ENCODE measurements at places on chromosomes 7 and 10.

DNA sequence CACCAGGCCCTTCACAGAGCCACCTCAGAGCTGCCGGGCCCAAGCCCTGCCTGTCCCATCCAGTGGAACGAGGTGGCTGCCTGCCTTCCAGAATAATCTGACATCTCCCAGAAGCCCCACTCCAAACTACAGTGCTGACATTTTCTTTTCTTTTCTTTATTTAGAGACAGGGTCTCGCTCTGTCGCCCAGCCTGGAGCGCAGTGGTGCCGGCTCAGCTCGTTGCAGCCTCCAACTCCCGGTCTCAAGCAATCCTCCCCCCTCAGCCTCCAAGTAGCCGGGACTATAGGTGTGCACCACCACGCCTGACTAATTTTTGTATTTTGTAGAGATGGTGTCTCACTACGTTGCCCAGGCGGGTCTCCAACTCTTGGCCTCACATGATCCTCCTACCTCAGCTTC, 346 bp downstream of the TMEM270 start:
- no peak for DNase-seq

DNA sequence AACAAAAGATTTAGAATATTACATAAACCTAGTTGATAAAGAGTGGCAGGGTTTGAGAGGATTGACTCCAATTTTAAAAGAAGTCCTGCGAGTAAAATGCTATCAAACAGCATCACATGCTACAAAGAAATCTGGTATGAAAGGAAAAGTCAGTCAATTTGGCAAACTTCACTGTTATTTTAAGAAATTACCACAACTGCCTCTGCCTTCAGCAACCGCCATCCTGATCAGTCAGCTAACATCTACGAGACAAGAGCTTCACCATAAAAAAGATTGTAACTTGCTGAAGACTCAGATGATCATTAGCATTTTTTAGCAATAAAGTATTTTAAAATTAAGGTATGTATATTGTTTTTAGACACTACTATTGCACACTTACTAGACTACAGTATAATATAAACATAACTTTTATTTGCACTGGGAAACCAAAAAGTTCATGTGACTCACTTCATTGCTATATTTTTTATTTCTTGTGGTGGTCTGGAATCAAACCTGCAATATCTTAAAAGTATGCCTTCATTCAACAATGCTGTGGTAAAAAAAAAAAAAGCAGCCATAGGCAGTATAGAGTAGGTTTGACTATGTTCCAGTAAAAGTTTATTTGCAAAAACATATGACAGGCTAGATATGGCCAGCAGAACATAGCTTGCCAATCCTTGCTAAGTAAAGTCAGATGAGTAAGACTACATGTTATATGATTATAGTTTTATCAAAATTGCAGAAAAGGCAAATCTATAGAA, 74.4 kb downstream of the GLCCI1 start:
- no peak for DNase-seq

DNA sequence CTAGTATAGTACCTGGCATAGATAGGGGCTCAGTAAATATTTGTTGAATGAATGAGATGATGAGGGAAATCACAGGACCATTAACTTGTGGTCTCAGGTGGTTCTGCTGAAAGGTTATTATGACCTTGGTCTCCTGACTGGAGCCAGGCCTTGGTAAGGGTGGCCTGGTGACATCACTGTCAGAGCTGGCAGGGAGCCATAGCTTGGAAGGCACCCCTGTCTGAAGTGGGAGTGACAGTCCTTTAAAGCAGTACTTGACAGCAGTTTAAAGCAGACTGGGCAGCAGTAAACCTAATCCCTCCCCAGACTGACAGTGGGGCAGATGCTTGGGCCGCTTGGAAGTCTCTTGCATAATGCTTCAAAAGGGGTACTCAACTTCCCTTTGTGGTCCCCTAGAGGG, 13.4 kb downstream of the DPCD start:
- no peak for DNase-seq

DNA sequence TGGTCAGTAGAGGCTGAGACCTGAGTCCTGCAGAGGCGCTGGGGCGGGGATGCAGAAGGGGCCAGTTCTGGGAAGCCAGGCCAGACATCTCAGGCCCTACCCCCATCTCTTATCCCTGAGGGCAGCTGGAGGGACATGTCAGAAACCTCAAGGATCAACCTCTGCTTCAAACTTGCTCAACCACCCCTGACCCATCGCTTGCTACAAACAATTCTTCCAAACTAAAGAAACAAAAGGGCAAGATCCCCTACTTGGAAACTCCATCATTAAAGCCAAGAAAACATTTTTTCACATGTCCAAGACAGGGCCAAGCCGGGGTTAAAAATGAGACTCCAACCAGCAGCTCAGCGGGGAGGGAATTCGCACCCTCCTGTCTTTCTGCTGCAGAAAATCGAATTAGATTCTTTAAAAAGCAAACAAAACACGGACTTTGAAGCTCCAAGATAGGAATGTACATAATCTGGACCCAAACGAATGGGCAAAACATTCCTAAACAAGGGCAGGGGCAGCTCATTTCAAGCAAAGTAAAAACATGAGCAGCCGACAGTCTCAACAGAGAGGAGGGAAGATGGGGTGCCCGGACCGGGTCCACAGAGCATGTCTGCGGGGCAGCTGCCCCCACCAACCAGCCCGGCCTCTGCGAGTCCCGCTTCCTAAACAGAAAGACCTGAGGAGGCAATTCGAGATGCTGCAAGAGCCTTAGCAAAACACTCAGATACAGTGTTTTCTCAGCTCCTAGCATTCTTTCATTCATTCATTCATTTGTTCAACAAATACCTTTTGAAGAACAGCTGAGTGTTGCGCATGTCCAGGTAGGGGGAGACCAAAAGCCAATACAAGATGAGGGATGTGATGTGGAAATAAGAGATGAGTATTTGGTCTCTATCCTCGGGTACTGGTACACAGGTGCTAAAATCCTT, 44.8 kb downstream of the CHST15 start:
- DNase-seq = no peak

DNA sequence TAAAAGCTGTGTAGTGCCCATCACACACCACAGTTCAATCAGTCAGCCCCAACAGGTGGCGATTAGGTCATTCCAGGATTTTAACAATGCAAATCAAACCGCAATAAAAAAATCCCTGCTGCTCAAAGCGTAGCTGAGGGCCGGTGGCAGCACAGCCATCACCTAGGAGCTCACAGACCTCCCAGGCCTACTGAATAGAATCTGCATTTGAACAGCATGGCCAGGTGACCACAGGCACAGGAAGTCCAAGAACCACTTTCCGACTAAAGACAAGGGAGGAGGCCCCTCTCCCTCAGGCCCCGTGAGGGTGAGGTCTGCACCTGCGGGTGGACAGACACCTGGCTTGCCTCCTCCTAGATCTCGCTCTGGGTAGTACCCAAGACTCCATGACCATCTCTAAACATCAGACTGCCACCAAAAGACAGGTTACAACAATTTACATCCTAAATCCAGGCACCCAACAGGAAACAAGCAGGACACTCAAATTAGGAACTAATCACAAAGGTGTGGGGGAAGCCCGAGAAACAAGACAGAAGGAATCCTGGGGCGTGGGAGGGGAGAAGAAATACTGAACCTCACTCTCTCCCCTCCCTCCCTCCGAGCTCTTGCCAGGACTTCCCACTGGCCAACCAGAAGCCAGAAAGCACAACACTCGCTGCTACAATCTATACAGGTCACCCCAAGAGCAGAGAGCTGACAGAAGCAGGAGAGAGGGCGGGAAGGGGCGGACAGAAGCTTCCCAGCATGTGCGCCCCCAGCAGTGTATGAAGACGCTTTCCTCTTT, 19.2 kb downstream of the GNA12 start:
- DNase-seq = no peak

- DNase-seq = no peak
Observed at GRCh38 chr10:93758891-93759410, 1.2 kb downstream of the LGI1 start.

- no peak for DNase-seq
Observed at GRCh38 chr10:79982362-79982800, 33.5 kb upstream of the SFTPD start.

- no peak for DNase-seq
Observed at GRCh38 chr10:7282457-7282856, 128.4 kb downstream of the SFMBT2 start.

GRCh38 chr10:24703700-24704099, 20.0 kb downstream of the ARHGAP21 start:
- DNase-seq = no peak

DNA sequence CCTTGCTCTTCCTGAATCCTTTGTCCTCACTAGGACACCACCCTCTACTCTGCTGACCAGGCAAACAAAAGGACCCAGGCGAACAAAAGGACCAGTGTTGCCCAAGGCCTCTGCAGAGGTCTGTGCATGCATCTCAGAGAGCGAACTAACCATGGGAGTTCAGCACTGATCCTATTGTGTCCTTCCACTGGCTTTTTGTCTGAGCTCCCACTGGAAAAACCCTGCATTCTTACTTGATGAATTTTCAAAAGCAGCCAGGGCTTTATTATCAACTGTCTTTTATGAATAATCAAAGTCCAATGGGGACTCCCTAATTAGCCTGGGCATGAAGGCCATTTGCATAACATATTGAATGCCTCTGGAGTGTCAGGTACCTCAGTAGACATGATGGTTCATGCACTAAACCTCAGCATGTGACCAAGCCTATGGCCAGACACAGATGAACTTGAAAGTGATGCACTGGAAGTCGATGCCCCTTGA, 140.6 kb downstream of the KCNMA1 start:
- DNase-seq = no peak

GRCh38 chr10:129203819-129204218, 263.2 kb upstream of the MGMT start:
- DNase-seq = no peak

- DNase-seq = no peak
Observed at GRCh38 chr10:61244261-61244775, 208.9 kb downstream of the TMEM26 start.

- no peak for DNase-seq
Observed at GRCh38 chr7:98329100-98329790, 47.8 kb downstream of the BRI3 start.

- no peak for DNase-seq
Observed at GRCh38 chr7:34723338-34723737, 65.3 kb downstream of the NPSR1 start.

DNA sequence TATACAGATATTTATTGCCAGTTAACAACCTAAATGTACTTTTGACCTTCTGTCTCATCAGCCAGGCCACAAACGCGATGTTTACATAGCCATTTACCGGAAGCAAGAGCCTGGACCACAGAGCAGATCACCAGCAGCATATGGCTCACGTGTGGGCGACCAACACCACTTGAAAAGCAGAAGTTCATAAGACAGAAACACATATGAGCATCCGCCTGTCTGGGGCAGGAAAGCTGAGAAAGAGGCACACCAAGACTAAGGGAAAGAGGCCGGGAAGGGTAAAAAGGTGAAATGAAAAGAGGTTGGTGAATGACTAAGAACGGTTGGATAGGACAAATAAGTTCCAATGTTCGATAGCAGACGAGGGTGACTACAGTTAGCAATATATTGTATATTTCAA, 1.3 kb downstream of the ABCB1 start:
- DNase-seq = no peak

GRCh38 chr7:7688310-7688709, 30.1 kb downstream of the RPA3 start:
- no peak for DNase-seq

DNA sequence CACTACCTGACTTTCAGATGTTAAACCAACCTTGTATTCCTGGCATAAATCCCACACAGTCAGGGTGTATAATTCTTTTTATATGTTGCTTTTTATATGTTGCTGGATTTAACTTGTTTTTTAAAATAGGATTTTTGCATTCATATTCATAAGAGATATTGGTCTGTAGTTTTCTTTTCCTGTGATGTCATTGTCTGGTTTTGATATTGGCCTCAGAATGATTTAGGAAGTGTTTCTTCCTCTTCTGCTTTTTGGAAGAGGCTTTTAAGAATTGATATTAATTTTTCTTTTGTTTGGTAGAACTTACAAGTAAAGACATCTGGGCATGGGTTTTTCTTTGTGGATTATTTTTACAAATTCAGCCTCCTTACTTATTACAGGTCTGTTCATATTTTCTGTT, 93.1 kb downstream of the CARD11 start:
- no peak for DNase-seq

DNA sequence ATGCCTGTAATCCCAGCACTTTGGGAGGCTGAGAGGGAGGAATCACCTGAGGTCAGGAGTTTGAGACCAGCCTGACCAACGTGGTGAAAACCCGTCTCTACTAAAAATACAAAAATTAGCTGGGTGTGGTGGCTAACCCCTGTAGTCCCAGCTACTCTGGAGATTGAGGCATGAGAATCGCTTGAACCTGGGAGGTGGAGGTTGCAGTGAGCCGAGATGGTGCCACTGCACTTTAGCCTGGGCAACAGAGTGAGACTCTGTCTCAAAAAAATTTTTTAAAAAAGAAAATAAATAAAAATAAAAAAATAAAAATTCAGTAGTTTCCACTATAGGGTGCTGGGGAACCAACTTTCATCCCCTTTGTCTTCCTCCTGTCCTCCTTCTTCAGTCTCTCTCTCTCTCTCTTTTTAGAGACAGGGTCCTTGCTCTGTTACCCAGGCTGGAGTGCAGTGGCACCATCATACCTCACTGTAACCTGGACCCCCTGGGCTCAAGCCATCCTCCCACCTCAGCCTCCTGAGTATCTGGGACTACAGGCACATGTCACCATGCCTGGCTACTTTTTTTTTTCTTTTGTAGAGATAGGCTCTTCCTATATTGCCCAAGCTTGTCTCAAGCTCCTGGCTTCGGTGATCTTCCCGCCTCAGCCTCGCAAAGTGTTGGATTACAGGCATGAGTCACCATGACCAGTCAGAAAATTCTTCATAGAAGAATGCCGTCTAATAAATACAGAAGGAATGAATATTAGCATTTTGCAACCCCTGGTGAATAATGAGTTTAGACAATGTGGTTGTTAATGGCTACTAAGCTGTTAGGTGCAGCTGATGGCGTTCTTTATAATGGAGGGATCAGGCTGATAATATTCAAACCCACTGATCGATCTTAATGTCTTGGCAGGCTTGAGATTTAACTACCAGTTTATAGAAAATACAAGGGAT, 20.6 kb downstream of the RBM20 start:
- DNase-seq = no peak

GRCh38 chr7:77444123-77444522, 28.0 kb upstream of the GSAP start:
- no peak for DNase-seq

DNA sequence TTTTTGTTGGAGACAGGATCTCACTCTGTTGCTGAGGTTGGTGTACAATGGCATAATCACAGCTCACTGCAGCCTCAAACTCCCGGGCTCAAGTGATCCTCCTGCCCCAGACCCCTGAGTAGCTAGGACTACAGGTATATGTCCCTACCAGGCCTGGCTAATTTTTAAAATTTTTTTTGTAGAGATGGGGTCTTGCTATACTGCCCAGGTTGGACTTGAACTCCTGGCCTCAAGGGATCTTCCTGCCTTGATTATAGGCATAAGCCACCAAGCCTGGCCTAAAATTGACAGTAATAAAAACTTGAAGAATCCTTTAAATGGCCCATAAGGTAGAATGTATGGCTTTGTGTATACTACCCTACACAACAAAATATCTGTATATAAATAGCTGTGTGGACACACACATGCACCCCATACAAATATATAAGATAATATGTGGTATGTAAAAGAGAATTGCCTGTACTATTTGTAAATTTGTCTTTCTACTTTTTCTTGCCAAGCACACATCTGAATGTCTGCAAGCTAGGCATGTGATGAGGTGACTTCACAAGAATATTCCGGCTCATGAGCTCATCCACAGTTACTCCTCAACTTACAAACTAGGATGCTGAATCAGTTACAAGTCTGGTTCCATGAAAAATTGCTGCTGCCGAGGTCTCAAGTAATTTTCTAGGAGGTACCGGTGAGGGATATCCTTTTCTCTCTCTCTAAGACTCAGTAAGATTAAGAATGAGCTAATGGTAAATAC, 26.6 kb downstream of the POLR3A start:
- no peak for DNase-seq

- no peak for DNase-seq
Observed at GRCh38 chr10:1462994-1463633, 274.2 kb downstream of the ADARB2 start.

Data from cortex of kidney (tissue), 1 donor.